Activated T-cell treated with anti-CD3 and anti-CD28 coated beads for 48 hours (primary cell): ENCODE measurements at places on chromosomes 5 and 9.

- no peak for DNase-seq
Measured at GRCh38 chr5:119412279-119413227, 39.7 kb upstream of the HSD17B4 start.

GRCh38 chr9:38700695-38701094 lies 19.2 kb downstream of the FAM240B start:
- DNase-seq, result no peak

- DNase-seq, result no peak
Measured at GRCh38 chr5:88825584-88826315, 57.2 kb downstream of the MEF2C start.

DNA sequence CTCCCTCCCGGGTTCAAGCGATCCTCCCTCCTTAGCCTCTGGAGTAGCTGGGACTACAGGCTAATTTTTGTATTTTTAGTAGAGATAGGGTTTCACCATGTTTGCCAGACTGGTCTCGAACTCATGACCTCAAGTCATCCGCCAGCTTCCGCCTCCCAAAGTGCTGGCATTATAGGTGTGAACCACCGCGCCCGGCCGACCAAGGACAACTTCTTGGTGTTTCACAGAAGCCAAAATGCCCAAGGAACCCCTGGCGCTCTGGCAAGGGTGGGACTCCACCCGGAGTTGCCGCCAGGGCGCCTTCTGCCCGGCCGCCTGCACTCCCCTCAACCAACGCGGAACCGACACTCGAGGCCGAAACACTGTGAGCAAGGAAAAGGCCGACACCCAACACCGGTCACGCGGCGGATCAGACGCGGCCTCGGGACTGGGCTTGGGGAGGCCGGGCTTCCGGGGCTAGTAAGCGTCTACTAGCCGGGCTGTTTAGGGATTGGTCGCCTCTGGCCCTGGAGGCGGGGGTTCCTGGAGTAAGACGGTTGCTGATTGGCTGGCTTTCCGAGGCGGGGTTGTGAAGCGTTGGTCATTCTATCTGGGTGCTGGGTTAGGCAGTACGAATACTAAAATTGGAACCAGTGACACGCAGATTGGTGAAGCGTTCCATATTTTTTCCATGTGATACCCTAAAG lies 7.7 kb upstream of the CFAP157 start:
- DNase-seq, result peak; percentile 83

GRCh38 chr5:67187006-67187715 lies 9.4 kb downstream of the CD180 start:
- DNase-seq, result no peak

DNA sequence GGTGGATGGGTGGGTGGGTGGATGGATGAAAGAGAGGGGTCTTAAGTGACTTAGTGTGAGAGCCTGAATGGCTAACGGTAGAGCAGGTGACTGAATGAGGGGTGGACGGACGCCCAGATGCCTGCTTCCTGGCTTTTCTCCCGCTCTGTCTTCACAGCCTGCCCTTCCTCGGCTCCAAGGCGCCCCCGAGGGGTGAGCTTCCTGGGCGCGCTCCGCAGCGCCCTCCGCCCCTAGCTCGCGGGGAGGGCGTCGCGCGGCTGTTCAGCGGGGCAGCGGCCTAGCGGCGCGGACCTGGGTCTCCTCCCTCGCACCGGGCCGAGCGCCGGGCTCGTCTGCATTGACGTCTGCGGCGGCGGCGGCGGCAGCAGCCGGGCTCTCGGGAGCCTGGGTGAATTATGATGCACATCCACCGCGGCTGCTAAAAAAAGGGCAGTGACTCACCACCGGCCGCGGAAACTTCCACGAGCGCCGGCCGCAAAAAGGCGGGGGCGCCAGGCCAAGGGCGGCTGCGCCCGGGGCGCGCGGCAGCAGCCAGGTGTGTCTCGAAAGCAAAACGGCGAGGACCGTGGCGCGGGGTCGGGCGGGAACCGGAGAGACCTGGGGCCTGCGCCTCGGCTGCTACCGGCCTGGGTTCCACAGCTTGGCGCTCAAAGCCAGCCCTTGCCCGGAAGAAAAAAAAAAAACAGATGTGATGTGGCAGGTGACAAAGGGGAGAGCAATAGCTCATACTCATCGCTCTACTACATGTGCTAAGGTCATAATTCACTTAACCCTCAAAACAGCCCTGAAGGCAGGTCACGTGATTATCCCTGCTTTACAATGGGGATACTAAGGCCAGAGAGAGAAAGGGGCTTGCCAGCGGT lies 143.0 kb upstream of the ADRA1B start:
- peak; percentile 83 for DNase-seq

GRCh38 chr9:101848485-101848919 lies 110.1 kb upstream of the GRIN3A start:
- no peak for DNase-seq

GRCh38 chr5:57532513-57533497 lies 50.2 kb upstream of the ACTBL2 start:
- DNase-seq, result no peak

DNA sequence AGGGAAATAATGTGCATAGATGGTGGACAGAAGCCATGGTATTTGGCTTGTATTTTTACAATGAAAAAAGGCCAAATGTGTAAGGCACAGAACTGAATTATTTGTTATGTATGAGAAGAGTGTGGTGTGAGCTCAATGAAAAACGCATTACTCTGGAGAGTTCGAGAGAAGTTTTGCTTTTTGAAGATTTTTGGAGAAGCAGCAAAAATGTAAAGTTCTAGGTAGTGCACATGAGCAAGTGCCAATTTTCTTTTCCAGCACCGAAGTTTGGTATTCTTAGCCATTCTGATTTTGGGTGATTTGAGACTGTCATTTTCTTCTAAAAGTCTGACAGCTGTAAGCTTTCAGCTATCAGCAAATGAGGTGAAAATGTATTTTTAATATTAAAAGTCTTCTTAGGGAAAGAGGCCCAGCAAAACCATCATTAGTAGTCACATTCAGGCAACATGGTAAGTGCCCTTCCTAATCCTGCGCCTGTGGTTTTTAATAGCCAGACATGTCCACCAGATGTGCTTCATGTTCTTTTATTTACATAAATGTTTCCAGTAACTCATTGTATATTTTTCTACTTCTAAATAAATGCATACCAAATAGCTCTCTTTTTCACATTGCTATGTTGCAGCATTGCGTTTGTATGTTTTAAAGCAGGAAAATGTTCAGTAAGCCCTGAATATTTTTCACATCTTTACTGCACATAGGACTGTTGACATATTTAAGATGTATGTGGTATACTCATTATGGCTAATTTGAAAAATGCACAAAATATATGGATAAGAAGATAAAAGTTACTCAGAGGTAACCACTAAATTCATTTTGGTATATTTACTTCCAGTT lies 50.4 kb downstream of the RASGRF2 start:
- DNase-seq, result no peak

- no peak for DNase-seq
Measured at GRCh38 chr9:113677569-113677968, 198.5 kb upstream of the ZNF618 start.

- no peak for DNase-seq
Measured at GRCh38 chr5:181281077-181281983, 20.4 kb upstream of the TRIM52 start.

- no peak for DNase-seq
Measured at GRCh38 chr5:111706345-111706744, 50.6 kb downstream of the NREP start.

DNA sequence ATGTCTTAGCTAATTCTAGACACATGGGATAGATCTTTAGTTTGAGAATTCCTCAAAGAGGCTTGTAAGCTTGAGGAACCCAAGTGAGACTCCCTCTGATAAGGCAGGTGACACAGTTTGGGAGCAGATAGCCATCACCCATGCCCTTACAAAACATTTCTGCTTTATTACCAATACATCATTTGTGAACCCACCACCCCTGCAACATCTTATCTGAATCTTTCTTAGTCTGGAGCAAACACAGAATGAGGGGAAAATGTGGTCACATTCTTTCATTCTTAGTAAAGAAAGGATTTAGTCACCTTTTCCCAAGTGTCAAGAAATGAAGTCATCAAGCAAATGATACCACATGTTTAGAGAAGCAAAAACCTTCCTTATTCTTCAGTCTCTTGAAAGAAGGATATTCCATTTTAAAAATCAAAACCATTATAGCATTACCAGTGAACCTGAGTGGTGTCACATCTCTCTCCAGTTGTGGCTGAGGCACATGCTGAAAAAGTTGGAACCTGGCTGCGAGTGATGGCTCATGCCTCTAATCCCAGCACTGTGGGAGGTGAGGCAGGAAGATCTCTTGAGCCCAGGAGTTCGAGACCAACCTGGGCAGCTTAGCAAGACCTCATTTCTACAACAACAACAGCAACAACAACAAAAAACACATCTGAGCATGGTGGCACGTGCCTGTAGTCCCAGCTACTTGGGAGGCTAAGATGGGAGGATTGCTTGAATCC lies 65.9 kb downstream of the PRKACG start:
- DNase-seq, result no peak

DNA sequence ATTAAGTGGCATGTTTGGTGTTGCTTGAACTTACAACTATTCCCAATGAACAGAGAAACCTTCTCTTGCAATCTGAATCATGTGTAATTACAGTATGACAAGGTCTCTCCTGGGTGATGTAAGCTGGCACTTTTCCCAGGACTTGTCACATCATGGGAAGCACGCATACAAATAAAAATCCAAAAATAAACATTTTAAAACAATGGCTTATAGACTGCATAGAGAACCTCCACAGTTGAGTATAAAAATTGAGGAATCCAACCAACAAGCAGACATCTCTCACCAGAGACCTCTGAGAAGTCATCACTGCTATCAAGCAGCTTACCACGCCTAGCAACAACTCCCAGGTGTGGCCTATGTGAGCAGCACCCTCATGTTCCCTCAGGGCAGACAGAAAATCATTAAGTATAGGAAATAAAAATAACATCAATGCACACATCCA lies 3.9 kb downstream of the MLLT3 start:
- DNase-seq, result no peak

GRCh38 chr9:13705918-13706317 lies 426.4 kb upstream of the MPDZ start:
- no peak for DNase-seq

GRCh38 chr5:158852622-158853021 lies 247.1 kb downstream of the EBF1 start:
- no peak for DNase-seq

DNA sequence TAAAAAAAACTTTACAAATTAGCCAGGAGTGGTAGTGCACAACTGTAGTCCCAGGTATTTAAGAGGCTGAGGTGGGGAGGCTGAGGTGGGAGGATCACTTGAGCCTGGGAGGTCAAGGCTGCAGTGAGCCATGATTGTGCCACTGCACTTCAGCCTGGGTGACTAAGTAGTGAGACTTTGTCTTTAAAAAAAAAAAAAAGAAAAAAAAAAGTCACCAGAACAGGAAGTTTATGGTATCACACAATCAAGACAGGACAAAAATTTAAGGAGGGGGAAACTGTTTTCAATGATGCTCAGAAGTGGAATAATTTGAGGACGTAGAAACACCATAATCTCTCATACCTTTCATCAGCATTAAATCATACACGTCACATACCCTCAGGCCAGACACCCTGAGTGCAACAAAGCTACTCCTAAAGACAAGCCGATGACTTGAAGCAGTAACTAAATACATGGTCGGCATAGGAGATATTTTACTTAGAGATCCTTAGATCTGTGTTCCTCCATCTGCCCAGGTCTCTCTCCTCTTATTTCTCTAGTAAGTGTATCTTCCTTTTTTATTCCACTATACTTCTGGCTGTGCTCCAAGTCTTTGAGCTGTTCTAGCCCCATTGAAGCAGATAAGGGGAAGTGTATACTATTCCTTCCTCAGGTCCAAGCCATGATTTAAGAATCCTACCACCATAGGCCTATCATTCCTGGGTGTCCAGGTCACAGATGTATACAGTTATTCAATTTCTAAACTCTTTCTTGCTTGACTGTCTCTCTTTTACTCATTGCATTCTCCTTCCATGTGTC lies 91.3 kb upstream of the APC start:
- no peak for DNase-seq

DNA sequence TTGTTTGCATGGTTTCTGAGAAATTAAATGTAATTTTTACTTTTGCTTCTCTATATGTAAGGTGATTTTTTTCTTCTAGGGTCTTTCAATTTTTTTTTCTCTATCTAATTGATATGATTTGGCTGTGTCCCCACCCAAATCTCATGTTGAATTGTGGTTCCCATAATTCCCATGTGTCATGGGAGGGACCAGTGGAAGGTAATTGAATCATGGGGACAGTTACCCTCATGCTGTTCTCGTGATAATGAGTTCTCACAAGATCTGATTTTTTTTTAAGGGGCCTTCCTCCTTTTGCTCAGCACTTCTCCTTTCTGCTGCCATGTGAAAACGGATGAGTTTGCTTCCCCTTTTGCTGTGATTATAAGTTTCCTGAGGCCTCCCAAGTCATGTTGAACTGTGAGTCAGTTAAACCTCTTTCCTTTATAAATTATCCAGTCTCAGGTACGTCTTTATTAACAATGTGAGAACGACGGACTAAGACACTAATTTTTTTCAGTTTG lies 150.8 kb downstream of the MTRR start:
- DNase-seq, result no peak

DNA sequence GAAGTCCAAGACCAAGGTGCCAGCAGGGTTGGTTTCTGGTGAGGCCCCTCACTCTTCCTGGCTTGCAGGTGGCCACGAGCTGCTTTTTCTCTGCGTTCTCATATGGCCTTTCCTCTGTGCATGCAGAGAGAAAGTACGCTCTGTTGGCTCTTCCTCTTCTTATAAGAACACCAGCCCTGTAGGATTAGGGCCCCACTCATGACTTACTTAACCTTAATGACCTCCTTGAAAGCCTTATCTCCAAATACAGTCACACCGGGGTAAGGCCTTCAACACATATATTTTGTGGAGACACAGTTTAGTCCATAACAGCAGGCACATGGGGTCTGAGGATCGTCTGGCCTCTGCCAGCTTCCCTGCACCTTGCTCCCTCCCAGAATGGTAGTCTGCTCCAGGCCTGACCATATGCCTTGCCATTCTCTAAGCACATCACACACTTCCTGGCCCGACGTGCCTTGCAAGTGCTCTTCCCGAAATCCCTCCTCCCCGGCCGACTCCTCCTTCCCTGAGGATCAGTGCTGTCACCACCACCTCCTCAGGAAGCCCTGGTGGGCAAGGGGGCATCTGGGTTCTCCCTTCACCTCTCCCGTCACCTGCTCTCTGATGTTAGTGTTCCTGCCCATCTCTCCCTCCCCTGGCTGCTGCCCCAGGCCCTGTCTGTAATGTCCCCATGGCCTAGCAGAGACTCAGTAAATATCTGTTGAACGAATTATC lies 200.7 kb downstream of the AOPEP start:
- no peak for DNase-seq

- peak; percentile 80 for DNase-seq
Measured at GRCh38 chr5:173283318-173284288, 44.6 kb downstream of the STC2 start.

- DNase-seq, result no peak
Measured at GRCh38 chr9:93979721-93980120, 24.6 kb upstream of the BARX1 start.

DNA sequence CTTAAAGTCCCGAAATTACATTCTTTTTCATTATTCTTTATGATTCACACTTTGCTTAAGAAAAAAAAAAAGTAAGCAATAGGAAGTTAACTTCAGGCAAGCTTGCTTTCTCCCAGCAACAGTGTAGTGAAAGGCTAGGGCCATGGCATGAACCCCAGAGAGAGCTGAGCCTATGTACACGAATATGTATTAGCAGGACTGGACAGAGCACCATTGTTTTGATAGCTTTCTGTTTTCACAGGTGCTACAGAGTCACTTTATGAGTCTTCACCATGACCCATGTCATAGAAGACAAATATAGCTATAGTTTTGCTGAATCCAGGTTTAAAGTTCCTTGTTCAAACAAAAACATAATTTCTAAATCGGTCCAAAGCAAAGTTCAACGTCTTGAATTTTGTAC lies 199.2 kb downstream of the ADAMTSL1 start:
- no peak for DNase-seq

- no peak for DNase-seq
Measured at GRCh38 chr5:65874241-65874640, 52.1 kb upstream of the ERBIN start.
